Activated CD4-positive, alpha-beta T cell treated with anti-CD3 and anti-CD28 coated beads, Interleukin-2, amount 10 ng/mL, durations not matched to agents 7 days and 5 days (primary cell): ENCODE measurements at places on chromosomes 5 and 9.

DNA sequence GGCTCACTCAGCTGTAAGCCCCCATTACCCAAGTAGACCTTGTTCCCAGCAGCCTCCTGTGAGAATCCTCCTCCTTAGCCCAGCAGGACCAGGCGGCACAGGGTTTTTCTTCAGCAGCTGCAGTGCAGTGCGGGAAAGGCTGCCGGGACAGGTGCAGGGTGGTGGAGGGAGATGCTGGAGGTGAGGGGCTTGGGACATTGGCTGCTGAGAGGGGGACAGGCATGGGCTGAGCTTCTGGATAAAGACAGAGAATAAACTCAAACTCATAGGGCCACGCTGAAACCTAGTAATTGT lies 174.7 kb downstream of the CACNA1B start:
- DNase-seq: no peak
- H3K27me3 ChIP-seq: no peaks in the 10 kb centered on the region
- H3K27ac ChIP-seq: no peak overlapping the region
- H3K4me3 ChIP-seq: no peak overlapping the region
- H3K4me1 ChIP-seq: no peaks in the 10 kb centered on the region

GRCh38 chr9:103471241-103471640 lies 476.1 kb downstream of the CYLC2 start:
- H3K4me1 ChIP-seq: no peaks in the 10 kb centered on the region
- H3K4me3 ChIP-seq: no peak overlapping the region
- H3K27ac ChIP-seq: no peak overlapping the region
- H3K36me3 ChIP-seq: no peaks in the 10 kb centered on the region

DNA sequence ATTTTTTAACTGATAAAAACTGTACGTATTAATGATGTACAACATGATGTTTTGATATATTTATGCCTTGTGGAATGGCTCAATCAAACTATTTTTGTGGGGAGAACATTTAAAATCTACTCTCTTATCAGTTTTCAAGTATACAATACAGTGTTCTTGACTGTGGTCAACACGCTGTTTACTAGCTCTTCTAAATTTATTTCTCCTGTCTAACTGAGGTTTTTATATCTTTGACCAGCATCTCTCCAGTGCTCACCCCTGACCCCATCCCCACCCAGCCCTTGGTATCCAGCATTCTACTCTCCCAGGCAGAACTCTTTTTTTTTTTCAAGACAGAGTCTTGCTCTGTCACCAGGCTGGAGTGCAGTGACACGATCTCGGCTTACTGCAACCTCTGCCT lies 169.6 kb upstream of the SNX2 start:
- no peak overlapping the region for H3K4me3 ChIP-seq
- H3K27me3 ChIP-seq: no peaks in the 10 kb centered on the region
- no peak overlapping the region for H3K27ac ChIP-seq
- no peaks in the 10 kb centered on the region for H3K36me3 ChIP-seq

DNA sequence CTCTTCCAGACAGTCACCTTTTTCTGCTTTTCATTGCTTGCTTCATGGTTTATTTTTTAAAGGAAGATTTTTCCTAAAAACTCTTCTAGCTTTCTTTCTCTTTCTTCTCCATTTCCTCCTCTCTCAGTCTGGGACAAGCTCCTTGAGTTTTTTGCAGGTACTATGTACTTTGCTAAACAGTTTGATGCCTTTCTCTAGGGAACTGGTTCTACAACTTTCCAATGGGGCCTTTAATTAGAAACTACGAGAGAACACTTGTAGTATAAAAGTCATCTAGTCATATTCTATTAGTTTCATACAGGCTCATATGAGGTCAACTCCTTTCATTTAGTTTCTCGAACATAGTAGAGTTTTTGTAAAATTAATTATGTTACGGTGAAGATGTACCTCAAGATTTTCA lies 189.6 kb downstream of the DOCK8 start:
- H3K36me3 ChIP-seq: peaks cover 84% of the 10 kb centered on the region
- no peak for DNase-seq
- H3K4me3 ChIP-seq: no peak overlapping the region
- no peaks in the 10 kb centered on the region for H3K4me1 ChIP-seq
- H3K27me3 ChIP-seq: no peaks in the 10 kb centered on the region

GRCh38 chr9:130675396-130675795 lies 11.0 kb downstream of the PRDM12 start:
- no peak for DNase-seq
- peaks cover 21% of the 10 kb centered on the region for H3K27me3 ChIP-seq
- no peaks in the 10 kb centered on the region for H3K36me3 ChIP-seq
- no peak overlapping the region for H3K27ac ChIP-seq
- H3K4me3 ChIP-seq: no peak overlapping the region
- H3K4me1 ChIP-seq: no peaks in the 10 kb centered on the region

DNA sequence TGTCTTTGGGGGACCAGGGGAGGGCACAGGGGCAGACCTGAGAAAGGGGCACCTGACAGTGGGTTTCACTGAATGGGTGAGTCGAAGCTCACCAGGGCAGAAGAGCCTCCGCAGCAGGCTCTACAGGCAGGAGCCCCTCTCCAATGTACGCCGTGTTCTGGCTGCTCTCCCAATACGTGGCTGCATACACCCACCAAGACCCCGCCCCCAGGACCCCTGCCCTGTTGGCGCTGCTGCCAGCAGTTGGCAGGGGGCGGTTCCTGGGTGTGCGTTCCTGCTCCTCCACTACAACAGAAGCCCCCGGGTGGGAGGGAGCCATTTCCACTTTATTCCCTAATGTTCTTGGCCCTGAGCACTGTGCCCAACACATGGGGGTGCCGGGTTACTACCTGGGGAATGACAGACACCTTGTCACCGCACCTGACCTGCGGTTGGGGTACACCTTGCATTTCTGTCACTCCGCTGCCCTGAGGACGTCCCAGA lies 30.3 kb downstream of the SARDH start:
- H3K27me3 ChIP-seq: no peaks in the 10 kb centered on the region
- no peak for DNase-seq
- no peaks in the 10 kb centered on the region for H3K36me3 ChIP-seq
- H3K4me3 ChIP-seq: no peak overlapping the region

GRCh38 chr5:176955895-176956294 lies 50.7 kb downstream of the UIMC1 start:
- H3K27me3 ChIP-seq: no peaks in the 10 kb centered on the region
- H3K4me1 ChIP-seq: peaks cover 2% of the 10 kb centered on the region
- no peak overlapping the region for H3K4me3 ChIP-seq

DNA sequence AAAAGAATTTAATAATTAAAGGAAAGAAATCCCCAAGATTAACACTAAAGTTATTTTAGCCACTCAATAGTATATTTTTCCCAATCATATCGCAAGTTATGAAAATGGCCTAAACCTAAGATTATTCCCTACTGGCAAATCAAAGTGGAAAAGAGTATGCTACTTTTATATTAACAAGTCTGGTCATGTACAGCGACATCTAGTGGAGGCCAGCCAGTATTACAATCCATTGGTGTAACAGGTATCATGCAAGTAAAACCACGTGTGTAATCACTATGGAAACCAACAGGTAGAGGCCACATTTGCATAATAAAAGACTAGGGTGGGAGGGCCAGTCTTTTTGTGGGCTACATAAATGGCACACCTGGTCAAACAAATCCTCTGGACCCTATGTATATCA lies 976.4 kb upstream of the CDH9 start:
- H3K27me3 ChIP-seq: no peaks in the 10 kb centered on the region
- H3K4me3 ChIP-seq: no peak overlapping the region
- no peak overlapping the region for H3K27ac ChIP-seq
- H3K4me1 ChIP-seq: no peaks in the 10 kb centered on the region
- DNase-seq: no peak

DNA sequence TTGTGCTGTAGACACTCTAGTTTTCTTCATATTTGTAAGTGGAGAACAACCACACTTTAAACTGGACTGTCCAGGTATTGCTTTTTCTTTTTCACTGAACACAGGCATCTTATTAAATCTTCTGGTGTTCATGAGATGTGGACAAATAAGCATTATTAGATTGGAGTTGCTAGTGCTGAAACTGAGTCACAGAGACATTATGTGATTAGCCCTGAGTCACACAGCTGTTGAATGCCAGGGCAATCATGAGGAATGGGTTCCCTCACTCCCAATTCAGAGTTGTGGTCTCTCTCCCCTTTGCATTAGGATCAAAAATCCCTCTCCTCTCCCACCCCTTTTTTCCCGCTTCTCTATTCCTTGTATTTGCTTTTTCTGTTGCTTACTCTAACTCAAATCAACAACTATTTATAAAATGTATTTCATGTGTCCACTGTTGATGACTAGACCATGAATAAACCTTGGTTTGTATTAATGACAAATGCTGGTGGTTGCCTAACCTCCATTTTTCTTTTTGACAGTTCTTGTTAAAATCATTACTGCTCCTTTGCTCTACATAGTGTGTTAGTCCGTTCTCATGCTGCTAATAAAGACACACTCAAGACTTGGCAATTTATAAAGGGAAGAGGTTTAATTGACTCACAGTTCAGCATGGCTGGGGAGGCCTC lies 738.2 kb downstream of the BRINP1 start:
- DNase-seq: no peak
- H3K27ac ChIP-seq: no peak overlapping the region
- no peak overlapping the region for H3K4me3 ChIP-seq
- H3K27me3 ChIP-seq: no peaks in the 10 kb centered on the region

GRCh38 chr5:109309326-109310063 lies 100.3 kb downstream of the PJA2 start:
- no peaks in the 10 kb centered on the region for H3K4me1 ChIP-seq
- H3K27ac ChIP-seq: no peak overlapping the region
- no peaks in the 10 kb centered on the region for H3K36me3 ChIP-seq
- H3K27me3 ChIP-seq: no peaks in the 10 kb centered on the region
- no peak overlapping the region for H3K4me3 ChIP-seq
- no peak for DNase-seq

DNA sequence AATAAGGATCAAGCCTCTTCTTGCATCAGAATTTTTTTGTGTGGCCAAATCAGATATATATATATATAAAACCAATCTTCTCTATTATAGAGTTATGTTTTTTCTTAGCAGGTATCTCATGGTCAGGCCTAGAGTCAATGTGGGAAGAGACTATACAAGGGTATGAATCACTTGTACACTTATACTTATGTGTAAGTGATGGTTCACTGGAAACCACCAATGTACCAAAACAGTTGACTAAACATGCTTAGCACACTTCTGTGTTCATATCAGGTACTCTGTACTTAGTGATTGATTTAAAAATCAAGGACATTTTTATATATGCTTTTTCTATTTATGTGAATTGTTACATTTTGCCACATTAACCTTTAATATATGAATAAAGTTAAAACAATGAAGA lies 92.6 kb downstream of the CWC27 start:
- no peaks in the 10 kb centered on the region for H3K36me3 ChIP-seq
- no peak for DNase-seq
- no peaks in the 10 kb centered on the region for H3K27me3 ChIP-seq
- no peak overlapping the region for H3K27ac ChIP-seq
- H3K4me3 ChIP-seq: no peak overlapping the region

DNA sequence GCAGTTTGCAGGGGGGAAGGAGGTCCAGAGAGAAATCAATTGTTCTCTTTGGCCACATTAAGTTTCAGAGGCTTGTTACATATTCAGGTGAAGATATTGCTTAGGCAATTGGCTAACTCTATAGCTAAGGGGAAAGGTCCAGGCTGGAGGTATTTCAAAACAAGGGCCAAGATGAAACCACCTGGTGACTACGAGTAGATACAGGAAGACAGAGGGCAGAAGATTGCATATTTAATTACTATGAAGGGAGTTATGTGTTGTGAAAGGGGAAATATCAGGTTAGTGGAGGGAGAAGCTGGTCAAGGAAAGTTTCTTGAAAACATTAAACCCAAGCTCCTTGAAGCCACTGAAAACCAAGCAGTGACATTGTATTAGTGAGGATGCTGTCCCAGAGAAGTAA lies 1.9 kb upstream of the RAD23B start:
- peaks cover 12% of the 10 kb centered on the region for H3K36me3 ChIP-seq
- H3K27ac ChIP-seq: no peak overlapping the region
- H3K4me1 ChIP-seq: peaks cover 34% of the 10 kb centered on the region
- H3K4me3 ChIP-seq: no peak overlapping the region
- peaks cover 8% of the 10 kb centered on the region for H3K27me3 ChIP-seq

DNA sequence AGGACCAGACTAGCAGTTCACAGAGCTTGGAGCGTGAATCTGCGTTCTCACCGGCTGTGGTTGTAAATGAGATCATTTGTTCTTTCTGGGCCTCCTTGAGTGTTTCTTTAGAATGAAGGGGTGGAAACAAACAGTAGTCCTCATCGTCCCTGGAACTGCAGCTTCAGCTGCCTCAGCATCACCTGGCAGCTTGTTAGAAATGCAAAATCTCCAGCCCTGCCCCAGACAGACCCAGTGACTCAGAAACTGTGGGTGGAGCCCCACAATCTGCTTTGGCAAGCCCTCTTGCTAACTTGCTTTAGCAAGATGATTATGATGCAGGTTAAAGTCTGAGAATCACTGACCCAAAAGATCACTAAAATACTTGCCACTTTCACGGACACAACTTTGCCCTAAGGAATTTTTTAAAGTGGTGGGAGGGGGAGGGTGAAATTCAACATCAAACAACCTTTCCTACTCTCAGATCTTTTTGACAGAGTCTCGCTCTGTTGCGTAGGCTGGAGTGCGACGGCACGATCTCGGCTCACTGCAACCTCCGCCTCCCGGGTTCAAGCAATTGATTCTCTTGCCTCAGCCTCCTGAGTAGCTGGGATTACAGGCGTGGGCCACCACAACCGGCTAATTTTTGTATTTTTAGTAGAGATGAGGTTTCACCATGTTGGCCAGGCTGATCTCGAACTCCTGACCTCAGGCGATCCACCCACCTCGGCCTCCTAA lies 86.0 kb downstream of the BRINP1 start:
- no peak for DNase-seq
- H3K4me1 ChIP-seq: no peaks in the 10 kb centered on the region
- H3K36me3 ChIP-seq: no peaks in the 10 kb centered on the region
- H3K4me3 ChIP-seq: no peak overlapping the region
